ENCODE measurements at places on chromosomes 7 and 10.

DNA sequence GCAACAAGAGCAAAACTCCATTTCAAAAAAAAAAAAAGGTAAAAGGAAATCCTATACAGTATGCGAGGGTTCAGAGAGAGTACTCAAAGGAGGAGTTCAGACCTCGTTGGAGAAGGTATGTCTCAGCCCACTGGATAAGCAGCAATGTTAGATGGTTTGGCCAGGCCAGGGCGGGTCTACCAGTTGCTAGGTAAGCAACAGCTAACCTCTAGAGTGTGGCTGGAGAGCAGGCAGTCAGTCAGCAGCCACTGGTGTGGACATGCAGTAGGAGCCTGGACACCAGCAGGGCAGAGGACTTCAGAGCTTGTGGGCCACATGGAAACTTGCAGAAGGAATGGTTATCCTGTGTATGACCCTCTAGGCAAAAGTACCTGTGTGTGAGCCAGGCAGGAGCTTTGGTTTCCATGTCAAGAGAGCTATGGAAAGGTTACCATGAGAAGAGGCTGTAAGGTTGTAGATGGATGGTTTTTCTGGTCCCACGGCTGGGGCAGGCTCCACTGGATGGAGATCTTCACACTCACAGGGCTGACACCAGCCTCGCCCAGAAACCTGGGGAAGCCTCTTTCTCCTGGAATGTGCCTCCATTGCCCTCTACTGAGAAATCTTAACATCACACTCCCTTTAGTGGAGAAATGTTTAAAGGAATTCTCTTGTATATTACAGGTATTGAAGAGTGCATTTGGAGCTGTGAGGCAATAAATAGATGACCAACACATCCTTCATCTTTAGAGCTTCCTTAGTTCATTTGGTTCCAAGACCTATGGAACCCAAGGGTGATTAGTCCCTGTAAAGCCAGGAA lies 63.6 kb downstream of the CCDC186 start:
- DNase-seq: peak; percentile 40

GRCh38 chr7:152120210-152120609 lies 94.7 kb downstream of the GALNT11 start:
- DNase-seq: no peak

DNA sequence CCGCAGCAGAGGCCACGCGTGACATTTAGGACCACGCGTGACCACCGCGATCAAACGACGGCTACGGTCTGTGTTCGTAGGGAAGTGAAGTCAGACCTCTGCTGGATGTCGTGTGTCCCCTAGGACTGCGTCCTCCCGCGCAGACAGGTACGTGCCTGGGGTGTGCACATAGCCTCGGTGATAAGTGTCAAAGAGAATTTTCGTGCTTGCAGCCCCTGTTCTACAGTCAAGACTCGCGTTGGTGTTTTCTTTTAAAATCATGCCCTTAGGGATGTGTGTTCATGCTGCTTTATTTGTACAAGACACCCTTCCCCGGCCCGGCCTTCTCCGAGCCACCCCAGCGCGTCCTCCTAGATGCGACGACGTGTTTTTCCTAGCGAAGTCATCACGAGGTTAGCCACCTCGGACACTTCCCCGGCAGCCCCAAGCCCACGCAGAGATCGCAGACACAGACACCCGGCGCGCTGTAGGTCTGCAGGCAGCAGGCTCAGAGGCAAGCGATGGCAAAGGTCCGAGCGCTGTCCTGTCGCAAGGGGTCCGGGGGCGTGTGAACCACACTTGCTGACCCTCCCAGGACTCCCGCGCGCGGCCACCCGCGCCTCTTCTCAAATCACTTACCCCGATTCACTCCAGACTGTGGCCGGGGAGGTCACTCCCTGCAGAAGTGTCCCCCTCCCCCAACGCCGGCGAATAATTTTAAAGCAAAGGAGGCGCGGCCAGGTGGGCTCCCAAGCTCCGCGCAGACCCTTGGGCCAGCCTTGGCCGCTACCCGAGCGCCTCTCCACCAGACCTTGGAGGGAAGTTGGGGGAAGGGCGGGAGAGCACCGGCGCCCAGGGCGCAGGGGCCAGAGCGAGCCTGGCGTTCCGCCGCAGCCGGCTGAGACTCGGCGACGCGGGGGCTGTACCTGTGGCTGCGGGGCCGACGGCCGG lies 552 bp downstream of the MKX start:
- DNase-seq: no peak

DNA sequence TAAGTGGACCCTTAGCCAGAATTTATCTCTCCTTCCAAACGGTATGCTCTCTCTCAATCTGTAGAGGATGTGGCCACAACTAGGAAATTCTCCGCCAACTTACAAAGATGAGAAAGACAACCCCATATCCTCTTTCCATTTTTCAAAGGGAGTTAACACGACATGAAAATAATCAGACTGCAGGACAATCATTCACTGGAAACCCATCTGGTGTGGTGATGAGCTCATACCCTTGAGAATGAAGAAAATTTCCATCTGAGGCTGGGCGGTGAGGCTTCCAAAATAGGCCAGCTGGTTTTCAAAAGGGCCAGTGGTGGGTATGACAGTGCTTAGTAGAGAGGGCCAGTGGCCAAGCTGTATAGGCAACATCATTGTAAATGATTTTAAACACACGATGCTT lies 369.6 kb downstream of the FRMD4A start:
- DNase-seq: peak; percentile 89

GRCh38 chr10:89281606-89282395 lies 20.0 kb upstream of the IFIT2 start:
- DNase-seq: no peak

- no peak for DNase-seq
Measured at GRCh38 chr7:140348161-140348849, 50.0 kb downstream of the SLC37A3 start.

DNA sequence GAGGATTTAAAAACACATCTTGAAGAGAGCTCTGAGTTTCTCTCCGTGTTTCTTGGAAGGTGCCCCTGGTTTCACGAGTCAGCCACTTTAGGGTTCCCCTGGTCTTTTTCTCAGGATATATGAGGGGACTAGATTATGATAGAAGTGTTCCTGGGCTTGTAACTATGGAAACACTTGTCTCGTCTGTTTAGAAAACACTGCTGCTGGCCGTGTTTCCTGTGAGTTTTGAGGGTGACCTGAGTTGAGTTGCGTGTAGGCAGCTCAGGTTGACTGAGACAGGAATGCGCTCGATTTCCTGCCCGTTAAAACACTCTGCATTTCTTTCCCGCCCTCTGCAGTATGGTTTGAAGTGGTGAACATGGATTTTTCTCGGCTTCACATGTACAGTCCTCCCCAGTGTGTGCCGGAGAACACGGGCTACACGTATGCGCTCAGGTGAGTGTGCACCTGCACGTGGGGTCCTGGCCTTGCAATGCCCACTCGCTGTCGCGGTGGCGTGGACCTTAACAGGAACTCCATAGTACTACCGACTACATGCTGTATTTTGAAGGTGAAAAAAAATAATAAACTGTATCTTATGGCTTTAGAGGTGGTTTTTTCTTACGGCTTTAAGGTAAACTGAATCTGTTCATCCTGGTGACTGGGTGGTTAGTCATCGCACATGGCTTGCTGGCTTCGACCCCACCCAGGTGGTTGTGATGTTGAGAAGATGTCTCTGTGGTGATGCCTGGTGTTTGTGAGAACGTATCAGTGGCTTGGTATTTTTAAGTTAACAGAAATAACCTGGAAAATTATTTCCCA lies at the start of gene SUN1:
Gene SUN1, plus strand, starts transcription at position 310 of the 801 bp plus-strand sequence. Its CDS starts 49 bp downstream, at position 359.
- DNase-seq: peak; percentile 72

- DNase-seq: no peak
Measured at GRCh38 chr7:92557249-92557648, 28.7 kb downstream of the RBM48 start.

- no peak for DNase-seq
Measured at GRCh38 chr10:43160046-43160920, 22.0 kb downstream of the CSGALNACT2 start.

DNA sequence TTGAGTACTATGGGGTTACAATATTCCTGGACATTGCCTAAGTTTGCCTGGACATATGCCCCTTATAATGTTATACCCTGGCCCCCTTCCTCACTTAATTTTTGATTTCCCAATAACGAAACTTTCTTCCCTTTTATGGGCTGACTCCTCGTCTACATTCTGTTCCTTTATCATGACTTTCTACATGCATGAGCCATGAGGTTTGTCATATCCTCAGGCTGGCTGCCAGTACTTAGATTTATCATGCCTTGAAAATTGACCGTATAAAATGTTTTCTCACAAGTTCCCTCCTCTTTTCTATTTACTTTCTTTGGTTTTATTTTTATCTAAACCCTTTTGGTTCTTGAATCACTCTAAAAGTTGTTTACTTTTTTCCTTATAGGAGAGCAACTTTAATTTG lies 4.7 kb downstream of the DNAH11 start:
- DNase-seq: no peak

DNA sequence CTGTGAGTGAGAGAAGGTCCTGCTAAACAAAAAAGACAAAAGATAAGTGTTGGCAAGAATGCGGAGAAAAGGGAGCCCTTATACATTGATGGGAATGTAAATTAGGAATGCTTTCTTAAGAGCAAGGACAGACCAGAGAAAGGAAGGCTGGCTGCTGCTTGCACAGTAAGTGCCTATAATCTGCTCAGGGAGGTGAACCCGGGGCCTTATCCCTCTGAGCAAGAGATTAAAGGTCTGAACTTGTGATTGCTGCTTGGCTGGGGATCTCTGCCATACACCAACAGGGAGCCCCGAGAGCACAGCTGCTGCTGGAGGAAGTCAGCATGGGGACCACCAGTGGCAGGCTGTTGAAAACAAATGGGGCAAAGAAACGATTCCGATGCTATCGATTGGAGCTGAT lies 32.0 kb upstream of the CRTAC1 start:
- DNase-seq: no peak

GRCh38 chr10:29914986-29915785 lies 144.2 kb downstream of the JCAD start:
- no peak for DNase-seq

DNA sequence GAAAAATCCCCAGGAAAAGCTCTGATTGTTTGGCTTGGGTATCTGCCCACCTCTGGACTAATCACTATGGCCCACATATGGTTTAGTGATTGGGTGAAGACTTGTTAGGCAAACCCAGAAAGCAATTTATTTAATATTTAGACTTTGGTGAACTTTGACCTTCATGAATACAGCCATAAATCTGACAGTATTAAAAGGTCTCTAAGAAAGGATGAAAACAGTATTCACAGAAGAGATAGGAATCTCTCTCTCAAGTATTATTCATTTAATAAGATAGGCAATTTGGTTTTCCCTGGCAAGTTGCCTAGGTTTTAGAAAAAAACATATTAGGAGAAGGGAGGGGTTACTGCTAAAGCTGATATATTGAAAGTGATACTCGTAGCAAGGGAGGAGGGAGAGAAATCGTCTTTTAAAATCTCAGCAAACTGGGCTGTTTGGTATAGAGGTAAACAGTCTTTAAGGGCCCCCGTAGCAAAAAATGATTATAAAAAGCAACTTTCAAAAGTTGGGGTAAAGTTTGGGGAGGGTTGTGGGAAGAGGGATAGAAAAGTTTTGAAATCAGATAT lies 57.1 kb downstream of the LSMEM1 start:
- no peak for DNase-seq

- no peak for DNase-seq
Measured at GRCh38 chr10:71796749-71797405, 23.6 kb upstream of the VSIR start.

- no peak for DNase-seq
Measured at GRCh38 chr10:19987931-19988330, 171.7 kb downstream of the PLXDC2 start.

DNA sequence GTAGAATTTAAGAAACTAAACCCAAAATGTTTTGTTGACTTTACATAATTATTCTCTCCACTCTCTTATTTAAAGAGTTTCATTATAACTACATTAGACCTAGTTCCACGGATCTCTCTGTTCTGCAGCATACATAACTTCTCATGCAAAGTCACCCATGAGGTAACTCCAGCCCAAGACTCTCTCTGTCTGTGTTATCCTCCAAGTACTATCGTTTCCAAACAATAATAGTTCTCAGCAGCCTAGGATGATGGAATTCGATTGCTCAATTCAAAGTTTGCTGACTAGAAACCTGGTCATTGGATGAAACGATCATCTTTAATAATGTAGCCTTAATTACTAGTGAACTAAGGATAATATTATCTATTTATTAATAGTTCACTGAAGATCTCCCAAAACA lies 203.1 kb upstream of the PTN start:
- no peak for DNase-seq

- peak; percentile 77 for DNase-seq
Measured at GRCh38 chr7:98294798-98295382, 13.4 kb downstream of the BRI3 start.

DNA sequence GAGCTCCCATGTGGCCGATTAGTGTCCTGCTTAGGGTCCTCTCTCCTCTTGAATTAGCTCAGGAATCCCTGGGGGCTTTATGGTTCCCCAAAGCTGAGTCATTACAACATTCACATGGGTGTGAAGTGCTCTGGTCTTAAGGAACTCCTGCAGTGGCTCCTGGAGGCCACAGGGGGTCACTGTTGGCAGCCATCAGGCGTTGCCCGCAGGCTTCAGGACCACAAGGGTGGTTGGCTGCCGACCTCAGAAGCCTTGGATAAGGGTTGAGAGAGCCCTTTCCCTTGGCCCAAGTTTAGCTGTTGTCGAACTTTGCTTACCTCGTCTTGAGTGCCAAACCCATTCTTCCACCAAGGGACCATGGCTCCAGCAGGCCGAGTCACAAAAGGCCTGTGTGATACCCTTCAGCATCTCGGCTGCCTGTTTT lies 61.7 kb downstream of the SH2D4B start:
- DNase-seq: peak; percentile 46

DNA sequence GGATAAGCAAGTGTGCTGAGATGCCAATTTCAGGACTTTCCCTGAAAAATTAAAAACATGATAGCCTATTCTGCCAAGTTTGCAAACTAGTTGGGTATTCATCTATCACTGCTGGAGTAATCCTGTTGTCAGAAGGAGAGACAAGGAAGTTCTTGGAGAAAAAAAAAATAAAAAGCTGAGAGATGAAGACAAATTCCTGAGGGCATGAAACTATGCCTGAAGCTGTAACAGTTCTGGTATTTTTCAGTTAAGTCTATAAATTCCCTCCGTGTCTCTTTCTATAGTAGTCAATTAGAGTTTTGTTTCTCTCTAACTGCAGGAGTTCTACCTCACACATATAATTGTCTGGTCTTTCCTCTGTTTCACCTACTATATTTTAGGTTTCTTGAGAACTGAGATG lies 95.7 kb downstream of the DGKB start:
- DNase-seq: no peak

GRCh38 chr10:95518455-95519452 lies 42.4 kb downstream of the SORBS1 start:
- DNase-seq: no peak

- no peak for DNase-seq
Measured at GRCh38 chr7:142859829-142860228, 5.0 kb downstream of the EPHB6 start.

DNA sequence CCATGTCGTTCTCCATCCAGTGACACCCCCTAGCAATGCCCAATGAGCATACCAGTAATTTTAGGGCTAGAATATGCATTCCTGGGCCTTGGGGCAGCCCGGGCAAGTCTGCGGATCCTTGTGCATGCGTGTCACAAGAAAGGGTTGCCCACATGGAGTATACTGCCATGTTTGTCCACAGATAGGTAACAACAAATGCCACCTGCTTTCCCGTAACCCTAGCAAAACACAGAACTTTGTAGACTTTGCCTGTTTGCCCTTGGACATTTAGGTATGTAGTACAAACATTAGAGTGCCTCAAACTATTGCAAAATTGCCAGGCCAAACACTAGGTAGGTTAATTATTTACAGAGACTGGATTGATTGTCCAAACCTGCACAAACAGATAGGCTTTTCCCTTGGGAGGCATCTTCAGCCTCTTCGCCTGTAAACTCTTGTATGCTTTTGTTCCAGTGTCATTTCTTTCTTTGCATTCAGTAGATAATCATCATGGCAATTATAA lies 117.0 kb downstream of the ADCY1 start:
- DNase-seq: no peak

GRCh38 chr7:147857152-147858140 lies 733.1 kb upstream of the C7orf33 start:
- no peak for DNase-seq
